Stimulated activated CD8-positive, alpha-beta memory T cell treated with anti-CD3 and anti-CD28 coated beads, Interleukin-7, amount 100 ng/mL, for 48 hours (primary cell): ENCODE measurements at places on chromosomes 13 and 19.

DNA sequence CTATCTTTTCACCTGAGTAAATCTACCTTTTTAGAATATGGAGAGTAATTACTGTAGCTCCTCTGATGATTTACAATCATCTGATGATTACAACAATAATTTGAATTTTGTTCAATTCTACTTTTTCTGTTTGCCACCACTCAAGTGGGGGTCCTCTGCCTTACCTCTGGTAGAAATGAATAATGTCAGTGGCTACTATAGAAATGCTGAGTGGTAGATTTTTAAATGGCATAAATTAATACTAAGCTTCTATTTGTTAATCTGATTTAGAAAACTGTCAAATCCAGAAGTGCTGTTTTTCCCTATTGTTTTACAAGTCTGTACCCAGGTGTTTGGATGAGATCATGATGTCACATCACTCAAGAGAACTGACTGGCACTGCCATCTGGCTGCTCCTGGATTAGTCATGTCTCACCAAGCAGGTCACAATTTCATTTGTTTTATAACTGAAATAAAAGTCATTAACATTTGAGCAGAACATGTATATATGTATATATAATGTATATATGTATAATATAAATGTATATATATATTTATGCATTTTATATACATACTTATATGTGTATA lies 494.8 kb downstream of the TBC1D4 start:
- no peak for DNase-seq

DNA sequence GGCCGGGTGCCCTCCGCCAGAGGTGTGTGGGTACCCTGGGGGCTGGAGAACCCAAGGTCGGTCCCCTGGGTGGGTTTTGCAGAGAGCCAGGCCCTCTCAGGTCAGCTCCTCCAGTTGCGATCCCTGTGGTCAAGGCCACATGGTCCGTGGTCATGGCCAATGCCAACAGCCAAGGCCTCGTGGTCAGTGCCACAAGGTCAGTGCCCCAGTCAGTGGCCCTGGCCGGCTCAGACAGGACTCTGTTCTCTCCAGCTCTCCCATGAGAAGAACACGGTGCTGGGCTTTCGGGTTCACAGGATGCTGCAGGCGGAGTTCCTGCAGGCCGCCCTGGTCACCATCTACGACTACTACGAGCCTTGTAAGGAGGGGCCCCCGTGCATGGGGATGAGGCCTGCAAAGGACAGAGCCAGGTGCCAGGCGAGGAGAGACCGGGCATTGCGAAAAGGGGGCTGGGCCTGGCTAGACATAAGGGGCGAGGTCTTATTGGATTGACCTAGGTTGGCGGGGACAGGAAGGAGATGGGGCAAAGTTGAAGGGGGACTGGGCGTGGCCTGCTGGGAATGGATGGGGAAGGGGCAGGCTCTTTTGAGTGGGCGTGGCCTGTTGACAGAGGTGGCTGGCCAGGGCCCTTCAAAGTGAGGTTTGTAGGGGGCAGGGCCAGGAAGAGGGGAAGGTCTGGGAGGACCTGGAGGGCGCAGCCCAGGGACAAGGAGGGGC lies 15.2 kb upstream of the SHFL start:
- DNase-seq, result no peak

DNA sequence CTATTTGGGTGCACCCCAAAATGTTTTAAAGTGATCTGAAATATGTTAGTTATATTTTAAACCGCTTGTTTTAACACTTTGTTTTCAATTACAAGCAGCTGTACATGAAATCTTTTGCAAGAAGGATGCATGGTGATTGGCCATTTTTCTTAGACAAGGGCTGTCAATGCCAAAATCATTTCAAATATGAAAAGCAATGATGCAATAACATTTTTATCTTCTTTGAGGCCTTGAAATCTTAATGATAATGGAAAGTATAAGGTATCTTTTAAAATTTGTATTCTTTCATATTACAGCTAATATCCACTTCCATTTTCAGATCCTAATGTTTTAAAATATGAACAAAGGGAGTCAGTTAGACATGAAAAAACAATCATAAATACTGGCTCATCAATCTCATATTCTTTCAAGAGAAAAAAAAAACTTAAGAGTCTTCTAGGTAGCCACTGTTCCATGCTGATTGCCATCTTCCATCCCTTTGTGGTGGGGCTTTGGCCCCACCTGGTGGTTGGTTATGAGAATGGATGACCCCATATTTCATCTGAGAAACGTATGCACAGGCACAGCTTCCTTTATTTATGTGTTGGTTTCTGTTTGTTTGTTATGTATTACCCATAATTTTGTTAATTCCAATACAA lies 330.3 kb upstream of the MIR17HG start:
- no peak for DNase-seq

DNA sequence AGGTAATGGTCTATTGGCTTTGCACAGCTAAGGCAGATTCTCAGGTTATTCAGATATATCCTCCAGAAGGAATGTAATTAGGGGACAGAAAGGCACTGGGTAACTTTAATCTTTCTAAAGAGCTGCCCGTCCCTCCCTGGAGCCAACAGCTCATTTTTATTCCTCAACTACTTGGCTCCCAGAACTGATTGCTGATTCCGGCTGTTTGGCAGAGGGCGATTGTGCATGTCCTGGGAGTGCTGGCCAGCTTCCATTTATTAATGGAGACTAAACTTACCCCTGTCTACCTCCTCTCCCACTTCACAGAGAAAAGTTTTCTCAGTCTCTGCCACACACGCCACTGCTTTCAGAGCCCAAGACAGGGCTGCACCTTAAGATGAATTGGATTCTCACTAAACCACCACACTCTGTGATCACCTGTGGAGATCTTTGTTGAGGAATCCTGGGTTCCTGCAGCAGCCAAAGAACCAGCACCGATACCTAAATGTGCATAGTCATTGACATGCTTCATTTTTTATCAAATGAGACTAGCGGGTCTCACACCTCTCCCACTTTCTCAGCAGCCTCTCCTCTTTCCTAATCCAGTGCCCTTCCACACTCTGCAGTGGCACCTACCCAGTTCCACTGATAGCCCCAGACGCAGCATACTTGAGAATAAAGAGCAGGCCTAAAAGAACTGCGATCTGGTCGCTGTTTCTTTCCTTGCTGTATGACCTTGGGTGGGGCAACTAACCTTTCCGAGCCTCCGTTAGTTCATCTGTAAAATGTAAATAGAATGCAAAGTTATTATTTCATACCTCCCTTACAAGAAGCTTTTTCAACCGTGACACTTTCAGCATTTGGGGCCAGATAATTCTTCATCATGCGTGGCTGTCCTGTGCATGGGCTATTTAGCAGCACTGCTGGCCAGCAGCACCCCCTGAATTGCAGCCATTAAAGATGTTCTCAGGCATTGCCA lies 648.7 kb downstream of the UQCRFS1 start:
- DNase-seq, result no peak

GRCh38 chr19:18319591-18320135 lies 3.2 kb downstream of the LSM4 start:
- DNase-seq, result no peak

GRCh38 chr19:36514012-36514612 lies 14.0 kb downstream of the ZNF260 start:
- no peak for DNase-seq

DNA sequence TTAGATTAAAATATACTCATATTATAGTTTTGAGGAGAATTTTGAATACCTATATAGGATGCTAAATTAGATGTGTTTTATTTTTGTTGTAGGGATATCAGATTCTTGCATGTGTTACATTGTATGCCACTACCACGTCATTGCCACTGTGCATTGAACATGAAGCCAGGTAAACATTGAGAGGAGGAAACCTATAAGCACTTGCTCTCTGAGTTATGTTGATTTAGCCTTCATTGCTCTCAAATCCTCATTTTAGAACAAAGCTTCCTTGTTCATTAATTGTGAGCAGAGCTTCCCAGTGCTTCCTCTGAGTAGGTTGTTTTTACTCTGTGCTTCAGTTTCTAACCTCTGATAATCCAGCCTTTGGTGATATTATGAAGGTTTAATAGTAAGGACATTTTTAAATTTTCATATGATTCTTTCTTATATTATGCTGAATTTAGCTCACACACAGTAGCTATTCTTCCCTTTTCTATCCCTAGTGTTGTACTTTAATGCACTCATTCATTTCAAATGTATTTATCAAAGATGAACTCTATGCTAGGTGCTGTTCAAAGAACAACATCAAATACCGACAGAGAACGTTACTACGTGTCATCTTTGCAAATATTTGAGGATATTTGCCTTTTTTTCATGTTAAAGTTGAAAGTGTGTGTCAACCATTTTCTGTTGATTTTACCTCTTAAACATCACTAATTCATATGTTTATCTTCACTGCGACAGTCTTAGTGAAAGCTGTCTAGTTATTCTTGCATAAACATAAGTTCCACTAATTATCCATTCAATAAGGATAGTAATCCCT lies 1448.0 kb upstream of the MIR17HG start:
- no peak for DNase-seq

DNA sequence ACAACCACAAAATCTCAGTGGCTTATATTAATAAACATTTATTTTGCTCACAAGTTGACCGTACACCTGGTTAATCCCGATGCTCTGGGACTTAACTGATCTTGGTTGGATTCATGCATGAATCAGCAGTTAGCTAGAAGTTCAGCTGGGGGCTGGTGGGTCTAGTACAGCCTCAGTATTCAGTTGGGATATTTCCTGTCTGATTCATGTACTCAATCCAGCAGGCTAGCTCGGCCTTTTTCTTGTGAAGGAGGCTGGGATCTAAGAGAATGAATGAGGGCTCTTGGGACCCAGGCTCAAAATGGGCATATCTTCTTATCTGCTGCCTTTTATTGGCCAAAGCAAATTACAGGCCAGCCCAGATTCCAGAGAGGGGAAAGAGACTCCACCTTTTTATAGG lies 178.8 kb downstream of the KCTD12 start:
- no peak for DNase-seq

DNA sequence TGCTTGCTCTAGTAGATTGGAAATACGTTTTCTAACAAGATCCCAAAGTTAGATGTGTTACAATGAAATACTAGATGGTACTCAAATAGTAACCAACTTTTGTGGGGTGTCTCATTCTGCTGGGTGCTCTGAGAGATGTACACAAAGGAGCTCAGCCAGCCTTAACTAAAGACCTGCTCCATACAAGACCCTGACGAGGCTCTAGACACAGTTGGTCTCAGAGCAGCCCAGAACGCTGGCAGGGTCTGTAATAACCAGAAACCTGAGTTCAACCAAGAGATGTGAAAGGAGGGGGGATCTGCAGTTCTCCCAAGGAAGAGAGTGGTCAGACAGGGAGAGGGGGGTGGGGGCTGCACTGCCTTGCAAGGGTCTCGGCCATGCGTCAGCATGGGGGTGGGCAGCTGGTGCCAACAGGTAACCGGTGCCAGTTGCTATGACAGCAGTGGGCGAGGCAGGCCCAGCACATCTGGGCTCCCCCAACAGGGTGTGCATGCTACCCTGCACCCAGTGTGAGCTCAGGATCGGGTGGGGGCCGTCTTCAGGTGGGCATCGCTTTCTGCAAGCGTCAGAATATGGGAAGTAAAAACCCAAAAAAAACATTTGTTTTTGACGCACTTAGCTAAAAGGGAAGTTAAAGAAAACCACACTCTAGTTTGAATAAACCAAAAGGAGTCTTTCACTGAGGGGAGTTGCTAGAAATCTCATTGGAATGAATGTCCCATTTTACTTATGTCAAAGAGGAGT lies 68.0 kb upstream of the GPR183 start:
- no peak for DNase-seq

DNA sequence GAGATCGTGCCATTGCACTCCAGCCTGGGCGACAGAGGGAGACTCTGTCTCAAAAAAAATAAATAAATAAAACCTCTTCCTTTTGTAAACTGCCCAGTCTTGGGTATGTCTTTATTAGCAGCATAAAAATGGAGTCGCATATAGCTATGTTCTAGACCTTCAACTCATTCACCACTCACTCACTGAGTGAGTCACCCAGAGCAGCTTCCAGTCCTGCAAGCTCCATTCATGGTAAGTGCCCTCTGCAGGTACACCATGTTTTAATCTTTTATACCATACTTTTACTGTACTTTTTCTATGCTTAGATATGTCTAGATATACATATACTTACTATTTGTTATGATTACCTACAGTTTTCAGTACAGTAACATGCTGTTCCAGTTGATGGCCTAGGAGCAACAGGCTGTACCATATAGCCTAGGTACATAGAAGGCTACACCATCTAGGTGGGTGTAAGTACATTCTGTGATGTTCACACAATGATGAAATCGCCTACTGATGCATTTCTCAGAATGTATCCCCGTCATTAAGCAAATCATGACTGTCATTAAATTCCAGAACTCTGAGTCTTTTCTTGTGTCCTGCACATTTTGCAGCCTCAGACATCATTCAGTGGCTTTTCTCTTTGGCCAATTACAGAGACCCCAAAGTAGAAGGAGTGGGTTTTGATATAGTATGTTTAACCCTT lies 13.7 kb upstream of the FARP1 start:
- no peak for DNase-seq

GRCh38 chr19:680287-681028 lies 4.3 kb downstream of the FSTL3 start:
- peak; percentile 99 for DNase-seq

DNA sequence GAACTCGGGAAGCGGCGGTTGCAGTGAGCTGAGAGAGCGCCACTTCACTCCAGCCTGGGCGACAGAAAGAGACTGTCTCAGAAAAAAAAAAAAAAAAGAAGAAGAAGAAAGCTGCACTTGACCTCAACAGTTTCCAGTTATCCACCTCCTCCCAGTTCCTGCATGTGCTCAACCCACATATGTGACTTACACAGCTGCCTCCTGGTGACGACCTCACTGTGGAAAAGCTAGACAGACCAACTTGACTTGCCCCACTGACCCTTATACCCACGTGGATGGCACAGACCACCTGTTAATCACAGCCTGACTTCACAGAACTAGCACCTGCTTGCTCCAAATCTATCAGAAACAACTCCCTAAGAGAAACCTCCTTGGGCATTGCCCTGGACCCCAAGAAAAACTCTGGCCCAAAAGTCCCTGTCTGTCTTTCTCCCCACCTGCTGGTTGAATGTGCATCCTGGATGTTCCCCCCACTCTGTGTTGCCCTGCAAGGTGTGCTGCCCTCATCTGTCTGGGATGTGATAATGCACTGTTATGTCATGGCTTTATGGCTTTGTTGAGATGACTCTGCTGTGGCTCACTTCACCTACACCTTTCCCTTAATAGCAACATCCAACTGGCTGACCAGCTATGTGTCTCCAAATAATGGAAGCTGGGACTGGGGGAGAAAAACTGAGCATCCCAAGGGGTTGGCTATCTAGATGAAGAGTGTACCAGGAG lies 2.8 kb downstream of the ZNF20 start:
- DNase-seq, result peak; percentile 20

GRCh38 chr13:59111751-59112171 lies 1052.0 kb downstream of the DIAPH3 start:
- no peak for DNase-seq

- DNase-seq, result no peak
These were observed 1.7 kb upstream of the PSMC4 start for GRCh38 chr19:39969266-39969665.

GRCh38 chr19:46471811-46472543 lies 614 bp upstream of the PNMA8A start:
- DNase-seq, result no peak

- no peak for DNase-seq
These were observed 6.3 kb upstream of the PNMA8C start for GRCh38 chr19:46435009-46435408.
